RCC 7860 (cell line): ENCODE measurements at places on chromosomes 2 and 18.

- peak; percentile 30 for DNase-seq
Measured at GRCh38 chr2:239443666-239444567, 43.1 kb upstream of the HDAC4 start.

DNA sequence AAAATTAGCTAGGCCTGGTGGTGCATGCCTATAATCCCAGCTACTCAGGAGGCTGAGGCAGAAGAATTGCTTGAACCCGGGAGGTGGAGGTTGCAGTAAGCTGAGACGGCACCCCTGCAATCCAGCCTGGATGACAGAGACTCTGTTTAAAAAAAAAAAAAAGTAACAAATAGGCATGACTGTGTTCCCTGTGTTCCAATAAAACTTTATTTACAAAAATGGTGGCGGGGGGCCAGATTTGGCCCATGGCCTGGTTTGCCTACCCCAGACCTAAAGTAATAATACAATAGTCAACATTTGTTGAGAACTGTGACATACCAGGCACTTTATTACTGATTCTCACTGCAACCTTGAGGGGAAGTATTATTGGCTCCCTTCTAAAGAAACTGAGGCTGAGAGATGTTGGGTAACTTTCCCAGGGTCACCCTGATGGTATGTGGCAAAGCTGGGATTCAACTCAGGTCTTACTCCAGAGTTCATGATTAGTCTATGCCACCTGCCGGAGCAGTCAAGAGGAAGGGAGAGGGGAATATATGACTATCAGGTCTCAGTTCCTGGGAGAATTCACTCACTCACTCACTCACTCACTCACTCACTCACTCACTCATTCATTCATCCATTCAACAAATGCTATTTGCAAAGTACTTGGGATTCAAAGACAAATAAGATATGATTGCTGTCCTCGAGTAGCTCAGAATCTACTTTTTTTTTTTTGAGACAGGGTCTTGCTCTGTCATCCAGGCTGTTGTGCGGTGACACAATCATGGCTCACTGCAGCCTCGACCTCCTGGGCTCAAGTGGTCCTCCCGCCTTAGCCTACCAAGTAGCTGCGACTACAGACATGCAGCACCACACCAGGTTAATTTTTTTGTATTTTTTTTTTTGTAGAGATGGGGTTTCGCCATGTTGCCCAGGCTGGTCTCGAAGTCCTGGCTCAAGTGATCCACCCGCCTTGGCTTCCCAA is 14.3 kb upstream of the KCMF1 start:
- DNase-seq, result no peak

- peak; percentile 66 for DNase-seq
Measured at GRCh38 chr2:197286805-197287595, 23.6 kb downstream of the ANKRD44 start.

DNA sequence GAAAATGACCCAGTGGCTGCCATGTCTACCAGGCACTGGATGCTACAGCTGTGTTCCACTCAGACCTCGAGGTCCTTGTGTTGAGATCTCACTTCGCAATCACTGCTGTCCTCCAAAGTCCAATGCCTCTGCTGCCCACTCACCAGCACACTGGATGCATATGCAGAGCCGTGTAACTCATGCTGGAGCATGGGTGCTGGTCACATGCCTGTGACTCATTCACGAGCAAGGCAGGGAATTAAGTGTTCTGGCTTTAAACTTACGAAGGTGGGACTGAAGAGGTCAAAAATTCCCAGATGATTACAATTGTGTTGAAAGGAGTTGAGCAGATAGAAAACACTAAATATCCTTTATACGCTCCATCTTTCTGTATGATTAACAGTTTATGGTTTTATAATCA is 417.5 kb downstream of the NUP35 start:
- DNase-seq, result no peak

- no peak for DNase-seq
Measured at GRCh38 chr18:31149351-31149750, 13.3 kb downstream of the DSC1 start.

DNA sequence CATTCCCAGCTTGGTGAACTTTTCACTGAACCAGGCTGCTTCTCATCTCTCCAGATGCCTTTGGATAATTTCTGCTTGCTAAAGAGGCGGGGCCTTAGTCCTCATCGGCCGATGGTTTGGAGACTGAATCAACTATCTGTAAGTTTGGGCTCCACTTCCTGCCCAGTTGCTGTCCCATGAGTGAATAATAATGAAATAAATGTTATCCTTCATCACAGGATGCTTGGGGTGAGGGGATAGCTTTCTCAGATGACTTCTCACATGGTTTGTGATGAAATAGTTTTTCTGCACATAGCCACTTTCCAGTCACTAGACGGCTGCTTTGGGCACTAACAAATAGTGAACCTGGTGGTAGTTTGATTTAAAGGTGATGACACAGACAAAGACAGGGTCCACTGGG is 376.6 kb upstream of the TRIB2 start:
- no peak for DNase-seq

DNA sequence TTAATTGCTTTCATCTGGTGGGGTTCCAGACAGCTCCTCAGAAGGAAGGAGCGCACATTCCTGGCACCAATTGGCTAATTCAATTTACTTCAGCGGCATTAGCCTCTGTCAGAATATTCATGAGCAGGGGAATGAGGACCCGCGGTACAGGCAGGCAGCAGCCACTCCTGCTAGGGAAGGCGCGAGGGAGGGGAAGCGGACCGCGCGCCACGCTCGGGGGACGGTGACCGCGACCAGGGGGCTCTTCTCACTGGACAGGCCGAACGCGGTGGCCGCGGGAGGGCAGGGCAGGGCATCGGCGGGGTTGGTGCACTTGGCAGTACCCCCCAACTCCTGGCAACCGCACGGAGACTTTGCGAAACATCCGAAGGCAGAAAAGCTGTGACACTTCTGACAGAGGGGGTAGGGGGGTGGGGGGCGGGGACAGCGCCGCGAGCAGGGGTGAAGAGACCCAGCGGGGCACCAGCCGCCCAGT is at the start of gene CDH20:
Gene CDH20 (plus strand): TSS at position 160 of the 475 bp plus-strand sequence.
- DNase-seq, result no peak

DNA sequence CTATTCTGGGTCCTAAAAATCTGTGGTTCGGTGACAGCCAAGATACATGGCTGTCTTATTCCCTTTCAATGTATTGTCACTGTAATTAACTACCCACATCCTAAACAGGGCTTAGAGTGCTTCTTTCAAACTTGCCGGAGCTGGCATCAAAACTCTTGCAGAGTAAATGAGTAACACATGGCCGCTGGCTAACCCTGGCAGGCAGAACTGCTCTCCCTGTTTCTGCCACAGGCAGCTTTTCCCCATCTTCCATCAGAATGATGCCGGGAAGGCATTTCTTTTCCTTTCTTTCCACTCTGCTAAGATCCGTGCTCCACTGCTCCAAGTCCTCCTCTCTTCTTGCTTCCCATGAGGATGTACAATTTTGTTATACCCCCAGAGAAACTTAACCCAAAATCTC is 54.8 kb upstream of the PTPRM start:
- DNase-seq, result no peak

- DNase-seq, result no peak
Measured at GRCh38 chr2:200253639-200254038, 52.9 kb upstream of the SPATS2L start.

- DNase-seq, result peak; percentile 76
Measured at GRCh38 chr2:191041418-191042161, 27.6 kb upstream of the STAT1 start.

DNA sequence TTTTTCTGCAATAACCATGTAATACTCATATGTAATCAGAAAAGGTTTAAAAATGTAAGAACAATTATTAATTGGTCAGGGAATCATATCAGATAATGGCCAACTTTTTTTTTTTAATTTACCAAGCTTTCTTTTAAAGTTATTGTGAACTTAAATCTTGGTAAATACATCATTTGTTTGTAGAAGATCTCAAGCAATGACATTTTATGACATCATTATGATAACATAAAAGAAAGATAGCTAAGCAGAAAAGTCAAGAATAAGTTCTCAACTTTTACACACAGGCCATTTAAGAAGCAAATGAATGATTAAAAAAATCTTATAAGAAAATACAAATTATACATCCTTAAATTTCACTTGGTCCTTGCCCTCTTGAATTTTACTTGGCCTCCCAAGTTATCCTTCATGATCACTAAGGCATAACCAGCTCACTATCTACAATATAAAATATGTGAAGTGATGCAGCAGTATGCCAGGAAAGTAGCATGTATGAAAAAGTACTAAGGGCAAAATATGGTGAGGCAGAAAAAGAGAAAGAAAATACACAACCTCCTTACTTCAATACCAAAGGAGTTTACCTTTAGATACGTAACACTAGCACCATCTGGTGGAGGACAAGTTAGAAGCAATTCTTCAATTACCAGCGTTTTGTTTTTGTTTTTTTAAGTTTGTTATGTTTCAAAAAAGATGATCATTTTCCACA is 116.6 kb downstream of the SRBD1 start:
- DNase-seq, result peak; percentile 48

- DNase-seq, result no peak
Measured at GRCh38 chr18:72871091-72871490, 3.3 kb upstream of the NETO1 start.

- no peak for DNase-seq
Measured at GRCh38 chr2:108904680-108905079, 84.3 kb downstream of the EDAR start.

DNA sequence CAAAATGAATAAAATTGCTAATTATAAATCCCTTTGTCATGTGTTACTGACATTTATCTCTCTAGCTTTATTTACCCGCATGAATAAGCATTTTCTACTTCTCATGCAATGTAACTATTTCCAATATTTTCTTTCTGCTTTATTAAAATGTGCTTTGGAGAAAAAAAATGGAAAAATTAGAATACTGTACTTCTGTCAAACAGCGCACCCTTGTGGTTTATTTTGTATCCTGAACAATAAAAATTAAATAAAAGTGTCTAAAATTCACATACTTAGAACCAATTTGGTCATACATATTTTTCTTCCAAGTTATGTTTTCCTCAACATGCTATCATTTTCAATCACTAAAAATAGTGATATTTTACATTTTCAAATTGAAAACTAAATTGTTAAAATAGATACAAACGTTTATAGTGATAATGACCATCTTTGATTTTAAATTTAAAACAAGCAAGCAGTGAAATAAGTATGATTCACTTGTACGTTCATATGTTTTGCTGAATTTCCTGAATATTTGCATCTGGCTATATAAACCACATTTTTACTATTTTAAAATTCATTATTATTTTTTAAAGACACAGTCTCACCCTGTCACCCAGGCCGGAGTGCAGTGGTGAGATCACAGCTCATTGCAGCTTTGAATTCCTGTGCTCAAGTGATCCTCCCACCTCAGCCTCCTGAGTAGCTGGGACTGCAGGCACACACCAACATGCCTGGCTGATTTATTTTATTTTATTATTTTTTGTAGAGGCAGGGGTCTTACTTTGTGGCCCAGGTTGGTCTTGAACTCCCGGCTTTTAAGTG is 95.9 kb upstream of the GRB14 start:
- no peak for DNase-seq

DNA sequence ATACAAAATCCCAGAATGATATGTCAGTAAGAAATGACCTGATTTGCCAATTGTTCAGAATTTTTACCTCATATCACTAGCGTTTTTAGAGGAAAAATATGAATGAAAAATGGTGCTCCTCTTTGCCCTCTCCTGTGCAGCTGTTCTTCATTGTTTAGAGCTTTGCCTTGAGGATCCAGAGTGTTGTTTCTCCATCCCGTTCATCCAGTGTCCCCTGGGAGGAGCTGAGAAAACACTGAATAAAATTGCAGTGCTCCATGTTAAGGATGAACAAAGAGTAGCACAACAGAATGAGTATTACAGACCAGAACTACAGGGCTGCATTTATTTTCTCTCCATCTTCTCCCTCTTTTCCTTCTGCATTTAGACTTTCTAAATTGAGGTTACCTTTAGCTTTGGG is 133.1 kb downstream of the ADCYAP1 start:
- no peak for DNase-seq

DNA sequence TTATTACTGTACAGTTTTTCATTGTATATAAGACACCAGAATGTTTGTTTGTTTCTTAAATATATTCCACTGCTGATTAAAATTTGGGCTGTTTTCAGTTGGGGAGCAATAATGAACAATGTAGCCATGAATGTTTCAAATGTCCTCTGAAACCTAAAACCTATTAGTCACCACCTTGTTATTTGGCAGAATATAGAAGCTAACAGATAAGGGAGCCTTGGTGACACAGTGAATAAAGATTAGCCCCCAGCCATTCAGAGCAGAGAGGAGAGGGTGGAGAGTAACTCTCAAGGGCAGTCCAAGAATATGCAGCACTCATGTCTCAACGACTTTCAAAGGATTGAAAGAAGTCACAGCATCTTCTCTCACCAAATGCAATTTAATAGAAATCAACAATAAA is 43.1 kb upstream of the ATP8B1 start:
- DNase-seq, result peak; percentile 74

DNA sequence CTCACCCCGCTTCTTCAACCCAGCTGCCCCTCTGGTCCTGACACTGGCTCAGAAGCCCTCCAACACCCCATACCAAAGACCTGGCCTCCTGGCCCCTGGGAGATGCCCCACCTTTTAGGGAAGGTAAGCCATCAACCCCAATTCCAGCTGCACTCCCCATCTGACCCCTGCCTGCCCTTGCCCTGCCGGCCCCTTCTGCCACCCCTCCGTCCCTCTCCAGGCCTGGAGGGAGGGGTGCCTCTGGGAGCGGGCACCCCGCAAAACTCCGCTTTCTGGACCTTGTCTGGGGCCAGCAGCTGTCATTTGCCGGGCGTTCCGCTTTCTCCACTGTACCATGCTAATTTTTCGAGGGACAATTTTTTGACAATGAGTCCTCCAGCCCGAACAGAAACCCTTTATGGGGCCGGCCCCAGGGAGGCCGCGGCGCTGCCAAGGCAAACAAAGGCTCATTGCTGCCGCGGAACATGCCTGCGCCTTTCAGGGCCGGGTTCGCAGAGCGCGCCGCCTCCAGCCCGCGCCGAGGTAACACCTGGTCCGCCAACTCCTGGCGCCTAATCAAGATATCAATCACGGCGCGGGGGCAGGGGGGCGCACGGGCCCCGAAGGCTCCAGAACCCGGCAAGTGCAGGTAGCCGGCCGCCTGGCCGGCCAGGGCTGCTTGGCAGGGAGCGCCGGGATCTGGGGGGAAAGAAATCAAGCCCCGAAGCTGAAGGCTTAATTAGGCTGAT is 96.0 kb downstream of the INHBB start:
- no peak for DNase-seq

DNA sequence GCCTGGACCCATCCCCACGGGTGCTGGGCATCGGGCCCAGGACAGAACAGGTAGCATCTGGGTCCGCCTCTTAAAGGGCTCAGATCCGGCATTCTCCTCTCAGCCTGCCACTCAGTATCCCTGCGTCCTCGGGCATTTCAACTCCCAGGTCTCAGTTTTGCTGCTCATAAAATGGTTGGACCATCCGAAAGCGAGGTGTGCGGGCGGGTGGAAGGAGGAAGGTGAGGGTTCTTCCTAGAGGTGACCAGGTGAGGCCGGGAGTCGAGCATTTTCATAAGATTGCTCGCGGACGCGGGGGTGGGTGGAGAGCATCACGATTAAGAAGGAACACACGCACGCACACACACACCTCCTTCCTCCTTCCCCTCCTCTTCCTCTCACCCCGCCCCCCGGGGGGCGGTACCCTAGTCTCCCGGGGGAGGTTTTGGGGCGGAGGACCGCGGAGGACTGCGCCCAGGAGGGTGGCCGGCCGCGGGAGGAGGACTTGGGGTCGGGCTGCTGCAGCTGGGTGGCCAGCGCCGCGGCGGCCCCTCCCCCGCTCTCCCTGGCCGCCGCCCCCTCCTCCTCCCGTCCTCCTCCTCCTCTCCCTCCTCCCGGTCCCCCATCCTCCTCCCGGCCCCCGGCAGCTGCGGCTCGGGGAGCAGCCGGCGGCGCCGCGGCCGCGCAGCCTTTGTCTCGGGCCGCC is 97.9 kb upstream of the GPR45 start:
- DNase-seq, result no peak

- DNase-seq, result no peak
Measured at GRCh38 chr2:233571001-233571400, 4.4 kb upstream of the USP40 start.
